Activated effector memory CD4-positive, alpha-beta T cell treated with Interleukin-2 at 50 U/mL for 16 hours (primary cell): ENCODE measurements at places on chromosomes 6 and 20.

- DNase-seq, result no peak
Observed at GRCh38 chr20:43220612-43221011, 30.9 kb upstream of the PTPRT start.

DNA sequence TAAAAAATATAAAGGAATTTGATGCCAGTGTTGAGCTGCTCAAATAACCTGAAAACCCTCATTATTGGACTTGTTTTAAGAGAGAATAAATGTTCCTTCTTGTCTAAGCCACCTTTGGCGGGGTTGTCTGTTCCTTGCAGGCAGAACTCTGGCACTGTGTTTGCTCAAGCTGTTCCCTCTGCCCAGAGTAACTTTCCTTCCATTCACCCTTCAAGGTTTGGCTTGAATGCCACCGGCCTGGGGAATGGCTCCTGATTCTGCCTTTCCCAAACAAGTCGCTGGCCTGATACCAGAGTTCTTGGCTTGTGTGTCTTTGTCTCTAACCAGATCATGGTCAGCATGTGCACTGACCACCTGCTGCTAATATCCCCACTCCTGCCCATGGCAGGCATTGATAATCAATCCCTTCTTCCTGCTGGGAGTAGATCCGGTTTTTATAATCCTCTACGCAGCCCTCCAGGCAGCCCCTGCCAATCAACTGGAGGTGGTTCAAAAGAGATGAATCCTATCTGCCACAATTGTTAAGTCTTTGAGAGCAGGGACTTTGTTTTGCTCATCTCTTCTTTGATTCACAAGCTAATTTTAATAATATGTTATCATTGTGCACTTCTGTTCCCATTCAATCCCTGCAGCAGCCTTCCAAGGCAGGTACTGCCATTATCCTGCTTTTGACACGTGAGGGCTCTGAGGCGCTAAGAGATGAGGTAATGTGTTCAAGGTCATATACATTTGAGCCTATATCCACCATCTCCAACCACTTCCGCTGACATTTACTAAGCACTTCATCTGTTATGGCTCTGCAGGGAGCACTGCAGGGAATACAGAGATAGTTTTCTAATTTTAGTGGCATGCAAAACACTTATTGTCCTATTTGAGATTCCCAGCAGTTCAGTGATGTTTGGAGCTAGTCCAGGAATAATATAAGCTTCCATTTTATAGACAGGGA, 3.1 kb upstream of the CCM2L start:
- no peak for DNase-seq

DNA sequence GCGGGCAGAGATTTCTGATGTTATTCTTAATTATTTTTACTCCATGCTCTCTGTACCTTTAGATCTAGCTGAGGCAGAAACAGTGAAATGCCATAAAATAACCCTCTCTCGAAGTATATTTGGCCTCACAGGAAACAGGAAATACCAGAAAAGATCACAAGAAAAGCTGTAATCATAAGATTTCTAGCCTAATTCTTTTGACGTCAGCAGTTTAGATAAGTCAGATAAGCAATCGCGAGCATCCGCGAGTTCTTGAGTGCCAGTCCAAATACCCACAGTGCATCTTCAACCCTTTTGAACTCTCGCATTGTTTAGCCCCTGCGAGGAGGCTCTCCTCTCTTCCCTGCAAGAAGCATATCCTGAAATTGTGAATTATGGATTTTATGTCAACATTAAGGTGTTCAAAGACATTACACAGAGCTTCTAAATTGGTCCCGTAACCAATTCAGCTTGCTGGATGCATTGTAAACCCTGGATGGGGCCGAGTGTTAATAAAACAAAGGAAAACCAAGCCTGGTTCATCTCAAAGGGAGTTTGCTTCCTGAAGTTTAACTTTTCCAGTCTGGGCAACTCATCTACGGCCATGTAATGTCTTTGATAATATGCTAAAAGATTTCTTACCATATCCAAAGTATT, 198.9 kb downstream of the MTFR2 start:
- DNase-seq, result no peak

- DNase-seq, result no peak
Observed at GRCh38 chr6:108616973-108617372, 56.3 kb downstream of the FOXO3 start.

- DNase-seq, result no peak
Observed at GRCh38 chr20:3996399-3996798, 19.0 kb downstream of the RNF24 start.

GRCh38 chr6:13873288-13874190, 51.2 kb upstream of the RNF182 start:
- DNase-seq, result peak; percentile 55

DNA sequence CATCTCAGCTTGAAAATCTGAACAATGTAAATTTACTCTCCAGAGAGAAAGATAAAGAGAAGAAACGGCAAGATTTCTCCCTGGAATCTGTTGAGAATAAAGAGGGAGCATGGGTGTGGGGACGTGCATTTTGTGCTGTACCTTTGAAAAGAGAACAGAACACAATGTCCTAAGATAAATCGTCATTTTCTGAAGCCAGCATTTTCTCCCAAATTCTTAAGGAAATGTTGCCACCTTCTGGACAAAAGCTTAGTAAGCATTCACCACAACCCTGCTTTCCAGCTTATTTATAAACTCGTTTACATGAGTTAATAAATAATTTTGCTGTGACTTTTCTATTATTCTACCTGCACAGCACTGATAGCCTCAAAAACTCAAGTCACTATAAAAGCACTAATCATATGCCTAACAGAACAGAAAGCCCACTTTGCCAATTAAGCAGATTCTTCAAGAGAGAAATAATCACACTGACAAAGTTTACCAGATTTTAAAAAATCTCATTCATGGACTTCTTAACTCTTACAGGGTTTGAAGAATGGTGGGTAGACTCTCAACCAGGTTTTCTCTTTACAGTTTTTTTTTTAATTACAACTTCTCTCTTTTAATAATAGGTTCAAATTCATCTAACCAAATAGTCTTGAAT, 155.8 kb downstream of the MBOAT1 start:
- no peak for DNase-seq

DNA sequence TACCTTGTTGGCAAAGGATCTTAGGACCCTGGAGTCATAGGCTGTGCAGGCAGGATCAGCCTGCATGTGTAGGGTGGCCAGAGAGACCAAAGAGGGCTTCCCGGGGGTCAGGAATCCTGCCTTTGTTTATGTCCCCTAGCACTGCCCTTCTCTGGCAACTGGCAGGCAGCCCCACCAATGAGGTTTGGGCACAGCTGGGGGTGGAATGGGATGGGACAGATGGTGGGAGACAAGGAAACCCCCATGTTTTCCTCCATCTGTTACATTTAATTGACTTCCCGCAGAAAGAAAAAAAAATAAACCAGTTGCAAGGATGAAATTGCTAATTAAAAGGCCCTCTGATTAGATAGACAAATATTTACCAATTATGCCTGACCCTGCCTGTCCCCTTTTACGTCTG, 27.6 kb downstream of the CD40 start:
- DNase-seq, result no peak

GRCh38 chr6:530425-530824, 126.5 kb downstream of the HUS1B start:
- DNase-seq, result no peak

DNA sequence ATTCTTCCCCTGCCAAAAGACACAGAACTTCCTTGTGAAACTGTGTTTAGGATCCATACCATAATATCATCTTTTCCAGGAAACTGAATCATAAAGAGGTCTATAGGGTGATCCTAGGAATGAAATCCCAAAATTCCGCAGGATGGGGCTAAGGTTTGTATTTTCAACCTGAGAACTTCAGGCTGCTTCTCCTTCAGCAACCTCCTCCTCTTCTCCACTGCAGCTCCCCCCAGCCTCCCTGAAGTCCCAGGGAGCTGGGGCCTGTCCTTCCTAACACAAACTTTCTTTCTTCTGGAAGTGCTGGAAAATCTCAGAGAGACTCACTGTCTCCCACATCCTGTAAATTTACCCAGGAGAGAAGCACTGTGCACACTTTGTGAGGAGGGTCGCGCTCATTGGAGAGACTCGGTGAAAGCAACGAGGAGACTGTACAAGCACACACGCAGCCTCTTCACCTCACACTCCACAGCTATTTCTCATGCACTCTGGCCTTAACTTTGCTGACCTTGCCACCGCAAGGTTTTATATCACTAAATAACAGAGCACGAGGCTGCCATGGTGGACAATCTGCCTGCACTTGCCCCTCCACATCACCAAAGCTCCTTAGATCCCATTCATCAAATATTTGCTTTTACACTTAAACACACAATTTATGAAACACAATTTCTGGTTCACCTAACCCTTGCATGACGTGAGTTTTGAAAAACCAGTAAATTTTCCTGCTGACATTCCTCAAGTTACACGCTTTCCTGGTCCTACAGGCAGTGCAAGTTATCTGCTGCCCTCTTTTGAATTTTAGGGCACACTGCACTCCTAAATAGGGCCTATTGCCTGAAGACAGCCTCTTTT, 14.3 kb downstream of the ID4 start:
- no peak for DNase-seq

- no peak for DNase-seq
Observed at GRCh38 chr6:39223061-39223460, 6.2 kb downstream of the KCNK5 start.

- no peak for DNase-seq
Observed at GRCh38 chr6:11188161-11188915, 44.1 kb downstream of the NEDD9 start.

GRCh38 chr6:84033523-84034451, at the start of gene MRAP2:
Gene MRAP2 (plus strand): TSS chr6:84033772. CDS start chr6:84055319, 21,547 bp downstream.
- no peak for DNase-seq

DNA sequence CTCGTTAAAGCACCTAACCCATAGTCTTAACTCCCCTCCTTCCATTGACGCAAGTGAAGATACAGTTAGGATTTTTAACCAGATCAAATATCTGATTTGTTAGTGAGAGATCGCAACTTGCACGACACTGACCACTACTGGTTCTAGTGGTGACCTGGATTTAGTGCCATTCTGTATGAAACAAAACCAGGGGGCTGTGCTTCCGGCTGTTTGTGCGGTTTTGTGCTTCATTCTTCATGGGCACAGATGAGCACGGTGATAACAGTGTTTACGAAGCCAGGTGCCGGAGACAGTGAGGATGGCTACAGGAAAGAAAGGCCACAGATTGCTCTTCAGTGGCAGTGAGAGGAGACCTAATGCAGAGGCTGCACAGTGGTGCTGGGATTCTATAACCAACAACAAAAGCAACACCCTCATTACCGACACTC, 75.5 kb downstream of the NOL4L start:
- peak; percentile 67 for DNase-seq

GRCh38 chr6:75409928-75410327, 83.7 kb downstream of the FILIP1 start:
- DNase-seq, result no peak

GRCh38 chr20:35320396-35321126, 28.3 kb upstream of the FAM83C start:
- DNase-seq, result no peak

GRCh38 chr6:83221276-83221675, 28.1 kb downstream of the RWDD2A start:
- no peak for DNase-seq

GRCh38 chr6:163390770-163391169, 23.7 kb upstream of the QKI start:
- DNase-seq, result no peak

- DNase-seq, result no peak
Observed at GRCh38 chr6:111631903-111632460, 26.3 kb upstream of the TRAF3IP2 start.
